CD4-positive, alpha-beta T cell treated with Interleukin-10 for 1 hour (primary cell): ENCODE measurements at places on chromosomes 3 and 15.

DNA sequence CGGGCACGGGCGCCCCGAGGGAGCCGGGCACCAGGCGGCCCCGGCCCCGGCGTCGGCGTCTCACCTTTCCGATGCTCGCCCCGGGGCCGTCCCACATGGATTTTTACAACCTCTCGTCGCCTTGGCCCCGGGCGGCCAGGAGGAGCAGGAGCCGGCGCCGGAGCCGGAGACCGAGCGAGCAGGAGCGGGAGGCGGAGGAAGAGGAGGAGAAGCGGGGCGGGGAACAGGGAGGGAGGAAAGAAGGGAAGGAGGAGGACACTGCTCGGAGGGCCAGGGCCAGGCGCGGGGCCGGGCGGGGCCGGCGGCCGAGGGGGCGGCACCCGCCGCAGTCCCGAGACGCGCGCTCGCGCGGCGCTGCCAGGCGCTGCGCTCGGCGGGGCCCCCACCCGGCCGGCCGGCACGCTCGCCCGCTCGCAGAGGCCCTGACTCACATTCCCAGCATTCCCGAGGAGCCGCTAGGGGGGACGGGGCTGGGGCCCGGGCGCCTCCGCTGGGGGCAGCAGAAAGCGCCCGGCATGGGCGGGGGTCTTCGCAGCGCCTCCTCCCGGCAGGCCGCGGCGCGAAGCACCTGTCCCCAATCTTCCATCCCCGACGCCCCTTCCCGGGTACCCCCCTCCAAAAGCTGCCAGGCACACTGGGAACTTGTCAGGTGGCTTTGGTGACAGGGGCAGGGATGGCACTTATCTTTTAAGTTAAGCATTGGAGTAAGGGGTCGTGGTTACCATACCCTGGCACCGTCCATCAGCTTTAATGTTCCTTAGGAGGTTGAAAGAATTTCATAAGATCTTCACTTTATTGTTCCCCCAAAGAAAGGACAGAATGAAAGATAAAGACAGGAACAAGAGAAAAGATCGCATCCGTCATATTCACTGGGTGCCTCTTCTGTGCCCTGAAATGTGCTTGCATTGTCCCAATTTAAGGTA is at the start of gene ERC2:
Gene ERC2 (minus strand): TSS at position 284 of the 923 bp plus-strand sequence.
- DNase-seq: no peak

- DNase-seq: no peak
Observed at GRCh38 chr3:162718697-162719096, 1222.1 kb downstream of the OTOL1 start.

- peak; percentile 12 for DNase-seq
Observed at GRCh38 chr3:181711325-181712135, at the start of gene SOX2. TSS of gene SOX2 (plus strand) at chr3:181711925. CDS start at chr3:181712361, 436 bp downstream.

GRCh38 chr3:153138276-153139210 is 23.5 kb upstream of the RAP2B start:
- peak; percentile 12 for DNase-seq

GRCh38 chr3:118573912-118574311 is 460.7 kb downstream of the IGSF11 start:
- no peak for DNase-seq

DNA sequence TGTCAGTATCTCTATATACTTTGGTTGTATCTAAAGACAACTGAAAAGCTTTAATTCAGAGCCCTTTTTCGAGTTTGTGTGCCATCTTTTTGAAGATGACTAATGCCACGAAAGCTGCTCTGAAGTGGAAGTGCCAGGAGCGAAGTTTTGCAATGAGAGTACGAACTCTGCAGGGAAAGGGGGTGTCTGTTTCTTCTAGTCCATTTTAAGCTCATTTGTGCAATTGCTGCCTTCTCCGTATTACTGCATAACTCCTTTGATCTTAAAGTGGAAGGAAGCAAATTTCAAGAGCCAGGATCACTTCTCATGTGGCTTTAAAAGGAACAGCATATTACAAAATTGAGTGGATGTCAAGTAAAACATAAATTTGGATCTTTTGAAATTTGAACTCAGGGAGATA is 245.3 kb downstream of the FEZF2 start:
- DNase-seq: no peak

DNA sequence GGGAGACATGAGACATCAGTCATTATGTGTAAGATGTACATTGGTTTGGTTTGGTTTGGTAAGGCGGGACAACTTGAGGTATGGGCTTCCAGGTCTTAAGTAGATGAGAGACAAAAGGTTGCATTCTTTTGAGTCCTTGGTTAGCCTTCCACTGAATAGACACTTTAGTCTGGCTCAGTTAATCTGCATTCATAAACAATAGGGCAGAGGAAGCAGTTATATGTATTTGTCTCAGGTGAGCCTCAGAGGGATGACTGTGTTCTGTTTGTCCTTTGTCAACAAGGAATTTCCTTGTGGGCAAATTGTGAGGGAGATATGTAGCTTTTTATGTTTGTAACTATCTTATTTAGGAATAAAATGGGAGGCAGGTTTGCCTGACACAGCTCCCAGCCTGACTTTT is 50.4 kb downstream of the TCF12 start:
- DNase-seq: no peak

GRCh38 chr15:96225642-96226259 is 104.7 kb upstream of the NR2F2 start:
- no peak for DNase-seq

- no peak for DNase-seq
Observed at GRCh38 chr3:196016485-196016884, 65.4 kb downstream of the TFRC start.

DNA sequence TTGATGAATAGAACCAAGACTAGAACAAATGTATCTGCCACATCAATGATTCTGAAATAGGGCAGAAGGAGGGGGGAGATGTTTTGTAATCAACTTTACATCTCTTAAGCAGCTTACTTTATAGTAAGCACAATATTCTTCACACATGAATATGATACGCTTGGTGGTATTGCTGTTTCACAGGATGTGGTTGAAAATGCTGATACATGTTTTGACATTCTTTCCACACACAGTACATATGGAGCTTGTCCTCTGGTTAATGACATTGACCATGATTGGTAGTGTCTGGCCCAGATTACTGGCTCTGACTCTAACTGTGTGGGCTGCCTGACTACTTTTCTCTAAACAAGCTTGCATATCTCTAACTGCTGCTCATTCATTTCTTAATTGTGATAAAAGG is 168.9 kb downstream of the KLHL25 start:
- peak; percentile 70 for DNase-seq

DNA sequence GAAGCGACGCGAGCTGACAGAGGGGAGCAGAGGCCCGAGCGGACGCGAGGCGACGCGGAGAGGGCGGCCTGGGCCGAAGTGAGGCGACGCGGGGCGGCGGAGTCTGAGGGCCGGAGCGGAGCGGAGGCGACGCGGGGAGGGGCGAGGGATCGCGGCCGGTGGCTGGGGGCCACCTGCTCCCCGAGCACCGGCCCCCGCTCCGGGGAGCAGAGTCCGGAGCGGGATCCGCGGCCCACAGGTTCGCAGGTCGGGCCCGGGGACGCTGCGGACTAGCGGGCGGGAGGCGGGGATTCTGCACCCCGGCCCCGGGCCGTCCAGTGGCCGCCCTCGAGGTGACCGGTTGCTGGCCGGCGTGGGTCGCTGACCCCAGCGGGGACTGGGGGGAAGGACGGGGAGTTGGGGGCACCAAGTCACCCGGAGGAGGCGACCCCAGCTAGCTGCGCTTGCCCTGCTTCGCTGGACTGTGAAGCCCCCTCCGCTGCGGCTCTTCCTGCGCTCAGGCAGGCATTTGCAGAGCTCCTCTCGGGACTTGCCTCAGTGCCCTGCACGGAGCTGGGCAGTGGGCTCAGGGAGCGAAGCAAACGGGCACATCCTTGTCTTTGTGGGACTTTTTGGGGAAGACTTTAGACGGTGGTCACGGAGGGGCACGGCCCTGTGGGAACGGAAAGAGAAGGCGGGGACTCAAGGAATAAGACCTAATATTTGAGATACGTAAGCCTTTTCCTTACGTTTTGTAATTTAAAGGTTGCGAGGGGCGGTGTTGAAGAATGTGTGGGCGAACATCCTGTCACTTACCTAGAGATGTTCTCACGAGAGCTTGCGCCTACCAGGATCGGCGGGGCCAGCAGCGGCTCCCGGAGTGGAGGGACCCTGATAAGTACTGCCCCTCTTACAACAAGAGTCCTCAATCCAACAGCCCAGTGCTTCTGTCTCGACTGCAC is 566 bp downstream of the HMCES start:
- DNase-seq: peak; percentile 63

DNA sequence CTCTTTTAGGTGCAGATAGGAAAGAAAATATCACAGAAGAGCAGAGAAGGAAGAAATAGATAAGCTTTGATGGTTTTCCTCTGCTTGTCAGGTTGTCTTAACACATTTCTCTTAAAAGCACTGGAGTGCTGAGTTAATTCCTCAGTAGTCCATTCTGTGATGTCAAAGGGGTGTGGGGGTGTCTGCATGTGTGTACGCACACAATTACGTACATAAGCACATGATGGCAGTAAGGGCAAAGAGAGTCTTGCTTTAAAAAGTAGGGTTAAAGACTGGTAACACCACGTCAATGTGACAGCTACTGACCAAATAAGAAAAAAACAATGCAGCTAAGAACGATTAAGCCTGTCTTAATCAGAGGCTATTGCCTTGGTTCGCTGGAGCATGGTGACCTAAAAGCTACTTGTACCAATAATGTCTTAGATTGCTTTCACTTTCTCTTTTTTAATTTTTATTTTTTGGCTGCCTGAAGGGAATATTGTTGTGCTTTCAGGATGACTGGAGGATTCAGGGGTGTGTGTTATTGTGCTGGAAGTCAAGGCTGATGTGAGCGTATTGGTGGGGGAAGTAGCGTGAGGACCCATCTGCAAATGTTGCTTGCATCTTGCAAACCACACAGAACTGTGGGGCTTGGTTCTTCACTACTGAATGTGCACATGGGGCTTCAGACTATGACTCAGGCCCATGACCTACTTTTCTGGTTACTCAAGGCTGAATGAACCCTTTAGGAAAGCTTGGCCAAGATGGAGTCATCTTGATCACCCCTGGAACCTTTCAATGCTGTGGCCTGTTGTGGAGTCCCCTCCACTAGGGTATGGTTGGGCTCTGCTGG is 417.8 kb upstream of the TPM1 start:
- no peak for DNase-seq

DNA sequence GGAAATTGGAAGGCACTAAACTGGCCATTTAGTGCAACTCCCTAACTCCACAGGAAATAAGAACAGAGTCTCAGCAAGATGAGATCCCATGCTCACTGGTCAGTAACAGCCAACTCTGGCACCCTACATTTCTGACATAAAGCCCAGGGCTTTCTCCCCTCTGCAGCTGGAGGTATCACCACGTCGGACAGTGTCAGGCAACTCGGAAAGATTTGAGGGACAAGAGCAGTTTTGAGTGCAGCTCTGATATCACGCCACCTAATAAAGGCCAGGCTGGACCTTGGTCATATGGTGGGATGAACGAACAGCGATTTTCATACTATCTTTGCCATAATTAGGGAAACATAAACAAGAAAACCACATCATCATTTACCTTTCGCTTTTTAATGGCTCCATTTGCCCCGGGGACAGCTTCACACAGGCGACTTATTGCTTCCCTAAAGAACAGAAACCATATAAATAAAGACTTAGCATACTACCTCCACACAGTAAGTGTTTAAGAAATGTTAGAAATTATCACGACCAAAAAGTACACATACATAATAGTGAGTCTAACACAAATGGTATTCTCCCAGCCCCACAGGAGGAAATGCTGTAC is 12.5 kb downstream of the EID1 start:
- DNase-seq: no peak
